ENCODE measurements at places on chromosomes 3 and 15.

DNA sequence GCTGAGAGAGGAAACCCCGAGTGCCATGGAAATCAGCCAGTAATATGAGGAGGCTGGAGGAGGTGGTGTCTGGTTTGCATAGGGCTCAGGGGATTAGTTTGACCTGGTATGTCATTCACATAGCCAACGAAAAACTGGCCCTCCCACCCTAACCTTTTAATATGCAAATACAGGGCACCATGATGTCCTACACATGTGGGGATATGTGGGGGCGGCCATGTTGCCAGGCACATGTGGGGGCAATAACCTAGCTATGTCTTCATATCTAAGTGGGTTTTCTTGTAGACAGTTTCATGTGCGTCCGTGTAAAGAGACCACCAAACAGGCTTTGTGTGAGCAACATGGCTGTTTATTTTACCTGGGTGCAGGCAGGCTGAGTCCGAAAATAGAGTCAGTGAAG, 110.1 kb downstream of the MOBP start:
- DNase-seq = no peak

DNA sequence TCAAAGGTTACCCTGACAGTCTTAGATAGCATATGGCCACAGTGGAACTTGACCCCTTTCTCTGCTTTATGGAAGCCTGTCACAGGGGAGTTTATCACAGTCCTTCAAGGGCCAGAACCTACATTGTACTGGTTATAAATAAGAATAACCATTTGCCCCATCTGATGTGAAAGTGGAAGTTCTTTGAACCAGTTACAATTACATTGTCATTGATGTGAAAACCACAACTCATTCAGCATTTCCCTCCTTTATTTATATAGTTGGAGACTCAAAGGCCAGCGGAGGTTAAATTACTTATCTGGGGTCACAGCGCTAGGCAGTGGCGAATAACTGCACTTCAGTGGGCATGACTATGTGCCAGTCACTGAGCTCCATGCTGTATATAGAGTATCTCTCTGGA, 60.5 kb upstream of the TBC1D5 start:
- DNase-seq = no peak

DNA sequence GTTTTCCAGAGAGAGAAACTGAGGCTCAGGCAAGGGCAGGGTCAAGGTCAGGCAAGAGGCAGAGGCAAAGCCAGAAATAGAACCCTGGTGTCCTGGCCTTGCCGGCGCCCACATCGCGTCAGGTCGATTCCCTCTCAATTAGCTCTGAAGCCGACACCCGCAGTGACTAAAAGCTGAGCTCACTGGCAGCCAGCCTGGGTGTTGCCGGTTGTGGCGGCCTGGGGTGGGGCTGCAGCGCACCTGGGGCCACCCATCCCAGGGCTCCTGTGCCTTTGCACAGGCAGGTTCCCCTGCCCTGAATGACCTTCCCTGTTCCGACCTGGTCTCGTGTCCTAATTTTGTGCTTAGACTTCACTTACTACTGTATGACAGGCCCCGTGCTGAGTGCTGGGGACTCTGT, 6.2 kb downstream of the SEMA3F start:
- no peak for DNase-seq

GRCh38 chr15:40746916-40747418, 8.1 kb downstream of the RMDN3 start:
- peak; percentile 67 for DNase-seq

DNA sequence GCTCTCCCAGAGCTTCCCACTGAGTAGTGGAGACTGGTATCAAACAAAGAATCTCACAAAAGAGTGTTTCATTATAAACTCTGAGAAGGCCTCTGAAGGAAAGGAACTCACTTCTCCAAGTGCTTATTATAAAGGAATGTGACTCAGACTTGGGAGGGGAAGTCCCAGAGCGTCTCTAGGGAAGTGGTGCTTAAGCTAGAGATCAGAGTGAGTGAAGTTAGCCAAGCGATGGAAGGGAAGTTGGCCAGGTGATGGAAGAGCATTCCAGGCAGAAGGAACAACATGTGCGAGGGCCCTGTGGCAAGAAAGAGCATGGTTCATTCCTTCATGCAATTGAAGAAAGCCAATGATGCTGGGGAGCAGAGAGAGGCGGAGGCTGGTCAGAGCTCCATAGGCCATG, 2.3 kb downstream of the XYLB start:
- DNase-seq = no peak

GRCh38 chr3:180930526-180930925, 18.1 kb downstream of the FXR1 start:
- DNase-seq = no peak

DNA sequence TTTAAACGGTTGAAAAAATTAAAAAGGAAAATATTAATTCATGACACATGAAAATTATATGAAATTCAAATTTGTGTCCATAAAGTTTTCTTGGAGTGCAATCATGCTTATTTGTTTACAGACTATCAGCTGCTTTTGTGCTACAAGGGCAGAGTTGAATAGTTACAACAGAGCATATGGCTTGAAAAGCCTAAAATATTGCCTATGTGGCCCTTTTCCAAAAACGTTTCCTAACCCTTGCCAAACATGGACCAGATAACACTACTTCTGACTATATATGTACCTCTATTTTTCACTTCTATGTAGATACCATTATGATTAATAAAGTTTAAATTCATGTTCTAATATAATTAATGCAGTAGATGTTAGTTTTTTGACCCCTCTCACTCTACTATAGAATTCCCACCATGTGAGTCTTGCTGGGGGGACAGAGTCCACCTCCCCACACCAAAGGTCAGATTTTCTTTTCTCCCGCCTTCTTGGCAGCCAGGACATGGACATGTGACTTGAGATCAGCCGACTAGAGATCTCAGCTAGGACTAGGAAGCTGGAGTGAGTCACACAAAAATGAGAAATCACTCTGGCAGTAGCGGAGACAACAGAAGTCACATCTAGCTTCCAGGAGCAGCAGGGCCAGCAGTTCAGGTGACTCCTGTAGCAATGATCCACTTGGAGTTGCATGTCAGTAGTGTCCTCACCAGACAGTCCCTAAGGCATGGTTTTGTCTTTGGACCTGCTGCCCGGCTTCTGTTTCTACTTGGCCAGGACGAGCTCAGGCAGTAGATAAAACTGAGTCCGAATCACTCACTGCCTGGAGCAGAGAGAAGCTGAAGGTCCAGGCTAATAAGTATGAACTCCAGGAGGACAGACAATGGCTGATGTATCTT, 22.4 kb downstream of the CIAO2A start:
- DNase-seq = no peak

- peak; percentile 70 for DNase-seq
Observed at GRCh38 chr15:93030430-93031102, 58.4 kb downstream of the RGMA start.

DNA sequence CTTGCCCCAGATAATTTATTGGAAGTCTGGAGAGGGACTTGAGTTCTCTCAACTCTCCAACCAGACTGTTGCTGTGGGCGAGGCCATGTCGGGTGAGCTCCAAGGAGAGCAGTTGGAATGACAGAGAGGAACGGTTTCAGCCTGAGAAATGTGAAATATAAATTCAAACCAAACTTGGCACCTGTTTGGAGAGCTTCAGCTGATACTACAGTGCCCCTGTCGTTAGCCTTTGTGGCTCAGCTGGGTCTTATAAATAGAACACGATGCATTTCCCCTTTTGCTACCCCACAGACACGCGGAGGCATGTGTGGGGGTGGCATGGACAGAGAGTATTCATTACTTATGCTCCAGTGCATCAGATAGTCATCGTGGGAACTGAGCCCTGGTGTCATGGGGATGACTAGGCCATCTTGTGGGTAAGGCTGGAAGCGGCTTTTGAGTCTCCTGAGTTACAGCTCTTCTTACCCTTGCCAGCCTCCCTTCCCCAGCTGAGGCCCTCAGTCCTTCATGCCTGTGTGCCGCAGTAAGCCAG, 15.6 kb downstream of the SMAD3 start:
- DNase-seq = no peak

DNA sequence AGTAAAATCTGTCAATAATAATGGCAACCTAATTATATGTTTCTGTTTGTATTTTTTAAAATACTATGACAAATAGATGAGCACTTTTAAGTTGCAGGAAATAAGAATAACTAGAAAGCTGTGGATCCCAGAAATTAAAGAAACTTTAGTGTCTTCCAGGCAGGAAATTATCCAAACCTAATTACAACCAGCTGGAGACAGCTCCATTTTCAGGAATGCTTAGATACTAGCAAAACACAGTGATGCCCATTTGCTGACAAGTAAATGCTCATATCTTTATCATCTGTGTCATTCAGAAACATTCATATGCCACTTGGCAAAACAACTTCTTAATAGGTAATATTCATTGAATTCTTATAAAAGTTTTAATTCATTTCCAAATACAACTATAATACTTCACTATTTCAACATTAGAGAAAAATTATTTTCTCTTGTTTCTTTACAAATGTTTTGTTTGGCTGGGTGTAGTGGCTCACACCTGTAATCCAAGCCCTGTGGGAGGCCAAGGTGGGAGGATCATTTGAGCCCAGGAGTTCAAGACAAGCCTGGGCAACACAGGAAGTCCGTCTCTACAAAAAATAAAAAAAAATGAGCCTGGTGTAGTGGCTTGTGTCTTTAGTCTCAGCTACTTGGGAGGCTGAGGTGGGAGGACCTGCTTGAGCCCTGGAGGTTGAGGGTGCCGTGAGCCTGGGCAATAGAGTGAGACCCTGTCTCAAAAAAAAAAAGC, 169.1 kb upstream of the TSPAN3 start:
- DNase-seq = no peak

GRCh38 chr15:31343831-31344230, 17.2 kb downstream of the KLF13 start:
- DNase-seq = no peak

DNA sequence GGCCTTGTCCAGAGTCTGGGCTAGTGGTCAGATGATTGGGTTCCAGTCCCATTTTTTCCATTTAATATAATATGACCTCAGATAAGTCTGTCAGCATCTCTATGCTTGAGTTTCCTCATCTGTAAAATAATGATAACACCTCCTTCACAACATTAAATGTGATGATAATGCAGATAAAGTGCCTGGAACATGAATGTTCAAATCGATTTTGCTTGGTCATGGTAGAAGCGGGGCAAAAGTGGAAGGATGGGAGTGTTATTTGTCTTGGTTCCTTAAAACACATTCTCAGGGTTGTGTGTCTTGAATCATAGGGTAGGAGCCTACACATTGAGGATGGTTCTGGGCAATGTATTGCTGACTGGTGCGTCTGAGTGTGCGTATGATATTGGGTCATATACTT, 16.9 kb downstream of the ARIH2 start:
- no peak for DNase-seq

GRCh38 chr3:37943631-37944314, 46.8 kb upstream of the VILL start:
- no peak for DNase-seq

- no peak for DNase-seq
Observed at GRCh38 chr15:89146366-89146765, 58.1 kb downstream of the ABHD2 start.

- DNase-seq = no peak
Observed at GRCh38 chr3:97957617-97958311, 14.5 kb downstream of the RIOX2 start.

- no peak for DNase-seq
Observed at GRCh38 chr15:63006032-63006878, 36.3 kb upstream of the TPM1 start.

DNA sequence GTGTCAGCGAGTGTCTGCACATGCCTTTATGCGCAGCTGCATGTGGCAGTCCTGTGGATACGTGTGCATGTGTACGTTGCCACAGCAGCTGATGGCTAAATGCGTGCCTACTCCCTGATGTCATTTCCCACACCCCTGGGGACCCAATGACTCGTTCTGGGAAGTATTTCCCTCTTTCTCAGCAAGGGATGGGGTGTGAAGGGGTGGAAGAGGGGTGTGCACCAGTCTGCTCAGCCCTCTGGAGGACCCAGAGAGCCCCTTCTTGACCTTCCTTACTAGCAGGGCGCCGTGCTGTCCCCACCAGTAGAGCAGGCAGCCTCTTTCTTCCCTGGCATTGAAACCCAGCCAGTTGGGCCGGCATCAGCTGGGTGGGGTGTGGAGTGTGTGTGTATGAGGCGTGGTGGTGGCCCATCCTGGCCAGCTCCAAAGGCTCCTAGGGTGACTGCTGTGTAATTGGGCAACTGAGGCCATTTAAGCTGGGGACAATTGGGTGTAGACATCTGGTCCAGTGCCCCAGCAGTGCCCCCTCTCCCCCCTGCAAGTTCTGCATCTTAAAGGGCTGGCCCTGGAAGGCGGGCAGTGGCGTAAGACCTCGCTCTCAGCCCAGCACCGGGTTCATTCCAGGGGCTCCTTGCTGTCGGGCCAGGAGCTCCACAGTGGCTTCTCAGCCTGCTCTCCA, 19.2 kb downstream of the SNX33 start:
- no peak for DNase-seq

DNA sequence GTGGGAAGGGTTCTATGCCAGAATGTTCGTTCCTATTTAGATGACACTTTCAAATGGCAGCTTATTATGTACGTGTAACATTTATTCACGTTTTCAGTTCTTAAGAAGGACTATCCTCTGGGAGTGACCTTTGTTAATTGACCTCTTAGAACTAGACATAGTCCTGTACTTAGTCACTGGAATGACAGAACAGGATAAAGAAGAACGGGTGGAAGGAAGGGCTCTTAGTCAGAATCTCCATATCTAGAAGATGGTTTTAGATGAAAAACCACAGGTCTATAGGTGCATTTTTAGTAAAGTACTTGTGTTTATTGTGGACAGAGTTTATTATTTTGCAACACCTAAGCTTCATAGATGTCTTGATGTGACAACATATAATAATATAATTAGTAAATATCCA, 6.5 kb downstream of the METTL6 start:
- no peak for DNase-seq

DNA sequence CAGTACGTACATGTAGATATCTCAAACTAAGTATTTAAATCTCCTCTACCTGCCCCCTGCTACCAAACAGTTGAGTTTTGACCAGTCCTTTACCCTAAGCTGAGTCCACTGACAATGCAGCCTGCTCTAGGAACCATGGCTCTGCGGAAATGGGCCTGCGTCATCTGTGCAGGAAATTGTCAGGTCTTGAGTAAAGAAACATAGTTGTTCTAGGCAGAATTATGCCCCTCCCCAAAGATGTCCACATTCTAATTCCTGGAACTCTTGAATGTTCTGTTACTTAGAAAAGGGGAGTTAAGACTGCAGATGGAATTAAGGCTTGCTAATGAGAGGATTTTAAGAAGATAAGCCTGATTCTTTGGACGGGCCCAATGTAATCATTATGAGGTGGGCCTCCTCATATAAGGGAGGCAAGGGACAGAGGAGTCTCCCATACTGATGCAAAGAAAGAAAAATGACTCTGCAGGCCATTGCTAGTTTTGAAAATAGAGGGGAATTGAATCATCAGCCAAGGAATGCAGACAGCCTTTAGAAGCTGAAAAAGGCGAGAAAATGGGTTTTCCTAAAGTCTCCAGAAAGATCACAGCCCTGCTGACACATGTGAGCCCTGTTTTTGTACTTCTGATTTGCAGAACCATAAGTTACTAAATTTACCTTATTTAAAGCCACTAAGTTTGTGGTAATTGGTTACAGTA, 5.5 kb upstream of the VGLL3 start:
- DNase-seq = no peak

GRCh38 chr3:52529376-52530333, 4.0 kb downstream of the NT5DC2 start:
- DNase-seq = no peak
